ENCODE measurements at places on chromosomes 3 and 15.

- DNase-seq: no peak
Observed at GRCh38 chr3:107945417-107946094, 145.3 kb downstream of the CD47 start.

GRCh38 chr3:188950832-188951489 is 220.8 kb upstream of the TPRG1 start:
- no peak for DNase-seq

DNA sequence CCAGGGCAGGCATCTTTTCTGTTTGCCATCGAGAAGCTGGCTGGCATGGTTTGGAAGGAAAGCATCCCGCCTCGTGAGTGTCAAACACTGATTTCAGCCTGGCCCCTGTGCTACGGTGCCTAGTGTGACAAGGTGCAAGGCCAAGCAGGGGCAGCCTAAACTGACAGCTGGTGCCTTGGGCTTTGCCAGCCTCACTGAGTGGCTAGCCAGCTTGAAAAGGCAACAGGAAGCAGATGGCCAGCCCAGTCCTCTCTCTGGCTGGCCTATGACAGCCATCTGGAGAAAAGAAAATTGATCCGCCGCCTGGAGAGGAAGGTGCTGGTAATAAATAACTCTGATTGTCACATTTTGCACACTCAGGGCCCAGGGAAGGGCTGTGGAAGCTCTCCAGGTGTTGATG is 52.2 kb downstream of the C3orf85 start:
- no peak for DNase-seq

DNA sequence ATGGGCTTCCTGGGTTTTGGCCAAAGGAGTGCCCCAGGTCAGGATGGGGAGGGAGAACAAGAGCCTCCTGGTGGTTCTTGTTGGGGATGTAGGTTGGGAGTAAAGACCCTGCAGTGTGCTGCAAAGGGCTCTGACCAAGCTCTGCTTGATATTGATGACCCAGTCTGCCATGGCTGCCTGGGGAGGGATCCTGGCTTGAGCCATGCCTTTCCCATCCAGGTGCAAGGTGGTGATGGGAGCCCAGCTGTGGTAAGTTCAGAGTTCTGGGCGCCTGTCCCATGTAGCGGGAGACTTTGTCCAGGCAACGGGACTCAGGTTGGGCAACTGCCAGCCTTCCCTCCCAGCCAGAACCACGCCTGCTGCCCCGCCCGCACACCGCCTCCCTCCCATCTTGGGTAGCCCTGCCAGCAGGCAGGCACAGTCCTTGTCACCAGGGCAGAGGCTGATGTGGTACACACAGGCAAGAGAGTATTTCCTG is 2.6 kb downstream of the GNAI2 start:
- DNase-seq: peak; percentile 69

- peak; percentile 14 for DNase-seq
Observed at GRCh38 chr3:184016169-184016570, 1.5 kb downstream of the ABCC5 start.

- DNase-seq: peak; percentile 10
Observed at GRCh38 chr15:73127302-73127936, 75.2 kb downstream of the NEO1 start.

DNA sequence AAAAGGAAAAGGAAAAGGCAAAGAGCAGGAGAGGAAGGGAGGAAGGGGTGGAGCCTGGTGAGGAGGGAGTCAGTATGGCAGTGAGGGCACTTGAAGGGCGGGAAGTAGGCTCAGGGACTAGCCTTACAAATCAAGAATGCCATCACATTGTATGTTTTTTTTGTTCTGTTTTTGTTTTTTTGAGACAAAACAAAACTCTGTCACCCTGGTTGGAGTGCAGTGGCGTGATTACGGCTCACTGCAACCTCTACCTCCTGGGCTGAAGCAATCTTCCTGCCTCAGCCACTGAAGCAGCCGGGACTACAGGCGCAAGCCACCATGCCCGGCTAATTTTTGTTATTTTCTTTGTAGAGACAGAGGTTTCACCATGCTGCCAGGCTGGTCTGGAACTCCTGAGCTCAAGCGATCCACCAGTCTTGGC is 10.5 kb upstream of the PIK3CB start:
- DNase-seq: no peak

DNA sequence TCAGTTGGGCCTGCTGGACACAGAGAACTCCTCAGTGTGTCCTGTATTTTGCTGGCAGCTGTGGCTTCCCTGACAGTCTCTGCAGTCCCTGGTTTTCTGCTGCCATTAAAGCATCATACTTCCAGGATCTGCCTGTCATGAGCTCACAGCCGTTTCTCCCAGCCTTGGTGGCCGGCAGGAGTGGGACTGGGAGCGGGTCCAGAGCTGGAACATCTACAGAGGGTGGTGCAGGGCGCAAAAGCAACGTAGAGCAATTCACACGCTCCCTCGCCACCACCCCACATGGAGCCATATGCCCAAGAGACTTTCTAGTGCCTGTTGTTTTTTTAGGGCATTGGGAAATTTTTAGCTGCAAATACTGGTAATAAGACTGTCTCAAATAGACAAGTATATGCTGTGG is 33.6 kb downstream of the ABTB1 start:
- no peak for DNase-seq

DNA sequence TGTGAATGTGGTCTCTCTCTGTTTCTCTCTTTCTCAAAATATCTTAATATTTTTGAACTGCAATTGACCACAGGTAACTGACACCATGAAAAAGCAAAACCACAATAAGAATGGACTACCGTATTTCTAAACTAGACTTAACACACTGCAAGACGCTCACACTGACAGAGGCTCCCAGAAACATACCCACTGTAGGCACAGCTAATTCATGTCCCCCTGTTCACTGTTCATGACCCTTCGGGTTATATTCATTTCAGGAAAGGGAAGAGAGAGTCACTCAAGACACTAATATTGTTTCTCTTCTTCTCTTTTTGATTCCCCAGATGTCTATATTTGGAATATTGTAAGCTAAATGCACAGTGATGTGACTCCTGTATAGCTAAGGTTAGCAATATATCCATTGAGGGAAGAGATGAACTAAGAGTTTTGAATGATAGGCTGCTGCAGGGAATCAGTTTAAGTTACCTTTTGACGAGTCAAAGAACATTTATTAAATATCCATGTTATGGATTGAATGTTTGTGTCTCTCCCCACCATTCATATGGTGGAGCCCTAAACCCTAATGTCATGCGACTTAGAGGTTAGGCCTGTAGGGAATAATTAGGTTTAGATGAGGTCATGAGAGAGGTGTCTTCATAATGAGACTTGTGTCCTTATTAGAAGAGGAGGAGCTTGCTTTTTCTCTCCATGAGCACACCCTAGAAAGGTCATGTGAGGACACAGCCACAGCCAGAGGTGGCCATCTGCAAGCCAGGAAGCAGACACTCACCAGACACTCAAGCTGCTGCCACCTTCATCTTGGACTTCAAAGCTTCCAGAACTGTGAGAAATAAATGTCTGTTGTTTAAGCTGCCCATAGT is 216.6 kb upstream of the GRM7 start:
- no peak for DNase-seq

- DNase-seq: no peak
Observed at GRCh38 chr15:82830427-82831173, 21.2 kb downstream of the WHAMM start.

DNA sequence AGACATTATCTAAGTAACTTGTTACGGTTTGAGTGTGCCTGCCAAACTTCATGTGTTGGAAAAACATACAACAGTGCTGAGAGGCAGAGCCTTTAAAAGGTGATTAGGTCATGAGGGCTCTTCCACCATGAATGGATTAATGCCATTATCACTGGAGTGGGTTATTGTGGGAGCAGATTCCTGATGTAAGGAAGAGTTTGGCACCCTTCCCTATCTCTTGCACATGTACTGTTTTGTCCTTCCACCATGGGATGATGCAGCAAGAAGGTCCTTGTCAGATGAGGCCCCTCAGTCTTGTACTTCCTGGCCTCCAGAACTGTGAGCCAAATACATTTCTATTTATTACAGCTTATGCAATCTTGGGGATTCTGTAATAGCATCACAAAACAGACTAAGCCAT is 413.9 kb downstream of the EPHA3 start:
- no peak for DNase-seq

- DNase-seq: no peak
Observed at GRCh38 chr3:171935261-171936123, 92.3 kb downstream of the TMEM212 start.

- no peak for DNase-seq
Observed at GRCh38 chr3:124784686-124785382, 54.6 kb downstream of the UMPS start.

DNA sequence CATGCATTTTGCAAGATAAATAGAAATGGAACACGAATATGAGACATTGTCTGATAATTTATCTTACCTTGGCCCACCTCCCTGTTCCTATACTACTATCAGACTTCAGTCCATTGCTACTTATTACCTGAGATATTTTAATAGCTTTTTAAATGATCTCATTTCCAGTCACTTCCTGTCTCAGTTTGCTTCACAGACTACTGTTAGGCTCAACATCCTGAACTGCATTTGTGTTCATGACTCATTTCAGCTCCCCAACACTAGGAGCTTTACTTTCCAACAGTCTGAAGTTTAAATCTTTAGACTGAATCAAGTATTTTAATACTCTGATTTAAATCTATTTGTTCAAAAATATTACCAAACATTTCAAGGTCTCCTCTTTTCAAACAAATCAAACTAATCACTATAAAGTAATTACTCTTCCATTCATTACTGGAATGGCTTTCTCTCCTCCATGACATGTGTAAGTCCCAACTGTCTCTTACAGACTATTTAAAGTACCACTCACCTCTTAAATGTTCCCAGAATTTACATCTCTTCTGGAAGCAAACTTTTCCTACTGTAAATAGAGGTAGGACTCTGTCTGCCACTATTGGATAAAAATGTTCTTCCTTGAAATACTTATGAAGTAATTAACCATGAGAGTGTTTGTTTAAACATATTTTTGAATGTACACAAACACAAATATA is 1277.6 kb downstream of the ZPLD1 start:
- DNase-seq: no peak

- DNase-seq: no peak
Observed at GRCh38 chr15:56805466-56806147, 72.3 kb upstream of the ZNF280D start.

GRCh38 chr3:113516115-113516505 is 1.2 kb upstream of the SPICE1 start:
- DNase-seq: peak; percentile 8

GRCh38 chr15:39720621-39721611 is 61.7 kb downstream of the FSIP1 start:
- no peak for DNase-seq

DNA sequence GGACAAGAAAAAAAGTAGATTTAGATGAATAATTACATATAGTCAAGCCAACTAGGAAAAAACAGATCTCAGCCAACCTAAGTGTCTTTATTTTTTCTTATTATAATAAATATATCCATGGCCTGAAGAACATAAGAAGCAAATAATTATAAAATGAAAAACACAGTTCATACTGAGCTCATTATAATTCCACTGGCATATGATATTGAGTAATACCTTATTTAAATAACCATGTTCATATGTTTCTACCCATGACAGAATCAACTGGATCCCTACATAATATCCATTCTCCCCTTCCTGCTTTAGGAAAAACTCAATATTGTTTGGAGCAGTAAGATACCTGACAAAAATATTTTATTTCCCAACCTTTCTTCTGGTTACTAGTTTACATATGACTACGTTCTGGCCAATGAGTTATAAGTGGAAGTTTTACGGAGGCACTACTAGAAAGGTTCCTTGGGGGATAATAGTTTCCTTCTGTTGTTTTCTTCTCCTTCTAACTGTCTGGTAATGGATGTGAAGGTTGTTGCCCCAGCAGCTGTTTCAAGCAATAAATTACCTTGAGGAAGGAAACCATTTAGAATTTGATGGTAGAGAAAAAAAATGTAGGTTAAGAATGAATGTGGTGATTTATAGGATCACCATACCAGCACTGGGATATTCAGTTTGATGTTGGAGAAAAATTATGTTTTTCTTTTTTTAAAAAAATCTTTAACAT is 184.1 kb upstream of the MBNL1 start:
- no peak for DNase-seq

GRCh38 chr15:78059110-78059839 is 18.2 kb downstream of the TBC1D2B start:
- no peak for DNase-seq

- no peak for DNase-seq
Observed at GRCh38 chr3:176964661-176965060, 232.6 kb downstream of the TBL1XR1 start.
